ENCODE measurements at places on chromosomes 3 and 15. TPM values are rescaled to one million over a fixed set of nuclear protein-coding genes. Genes with fewer than 3 reads are reported as not detected.

LAMB2 gene
- not detected for total RNA-seq

- DNase-seq: no peak
Measured at GRCh38 chr3:54988838-54989630, 61.2 kb upstream of the LRTM1 start.

HYAL1 gene
- not detected for total RNA-seq

CAND2 gene
- total RNA-seq: 1.5 TPM

BCL2A1 gene
- 47.9 TPM for total RNA-seq

DNA sequence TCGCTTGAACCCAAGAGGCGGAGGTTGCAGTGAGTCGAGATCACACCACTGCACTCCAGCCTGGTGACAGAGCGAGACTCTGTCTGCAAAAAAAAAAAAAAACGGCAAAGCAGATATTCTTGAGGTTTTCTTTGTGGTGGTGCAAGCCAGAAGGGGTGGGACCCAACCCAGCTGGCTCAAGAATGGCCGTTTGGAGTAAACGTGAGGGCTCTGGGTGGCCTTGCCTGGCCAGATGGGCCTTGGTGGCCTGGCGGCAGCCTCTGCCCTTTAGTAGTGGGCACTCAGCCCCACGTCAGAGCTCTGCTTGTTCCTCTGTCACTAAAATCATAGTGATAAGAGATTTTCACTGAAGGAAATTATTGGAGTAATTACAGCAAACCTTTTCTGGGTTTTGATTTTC is 50.5 kb downstream of the ATP1B3 start:
- no peak for DNase-seq

POLQ gene
- total RNA-seq: 23.6 TPM

GRCh38 chr3:51670053-51670822 is 814 bp upstream of the TEX264 start:
- DNase-seq: no peak

DNA sequence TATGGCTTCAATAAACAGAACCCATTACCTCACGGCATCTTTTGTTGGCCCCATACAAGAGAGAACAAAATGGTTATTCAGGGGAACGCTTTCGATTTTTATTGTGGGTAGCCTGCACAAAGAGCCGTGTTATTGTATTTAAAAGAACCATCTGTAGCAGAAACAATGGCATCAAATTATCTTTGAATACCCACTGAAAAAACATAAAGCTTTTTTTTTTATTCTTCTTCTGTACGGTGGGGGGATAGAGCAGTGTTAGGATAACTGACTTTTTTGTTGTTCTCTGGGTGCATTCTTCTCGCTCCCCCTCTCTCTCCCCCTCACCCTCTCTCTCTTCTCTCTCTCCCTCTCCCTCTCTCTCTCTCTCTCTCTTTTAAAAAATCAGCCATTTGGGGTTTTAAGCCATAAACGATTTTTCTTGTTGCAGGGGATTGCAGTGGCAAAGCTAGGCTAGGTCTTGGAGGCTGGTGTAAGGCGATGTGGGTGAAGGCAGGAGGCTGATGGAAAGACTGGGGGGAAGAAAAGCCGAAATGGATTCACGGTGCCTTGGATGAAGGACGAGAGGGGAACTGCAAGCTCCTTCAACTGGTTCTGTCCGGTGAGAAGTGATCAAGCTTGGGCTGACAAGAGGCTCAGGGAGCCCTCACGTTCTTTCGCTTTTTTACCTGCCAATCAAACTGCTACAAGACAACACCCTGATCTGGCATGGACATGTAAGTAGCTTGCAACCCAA is 12.4 kb upstream of the SOX2 start:
- DNase-seq: no peak

DNA sequence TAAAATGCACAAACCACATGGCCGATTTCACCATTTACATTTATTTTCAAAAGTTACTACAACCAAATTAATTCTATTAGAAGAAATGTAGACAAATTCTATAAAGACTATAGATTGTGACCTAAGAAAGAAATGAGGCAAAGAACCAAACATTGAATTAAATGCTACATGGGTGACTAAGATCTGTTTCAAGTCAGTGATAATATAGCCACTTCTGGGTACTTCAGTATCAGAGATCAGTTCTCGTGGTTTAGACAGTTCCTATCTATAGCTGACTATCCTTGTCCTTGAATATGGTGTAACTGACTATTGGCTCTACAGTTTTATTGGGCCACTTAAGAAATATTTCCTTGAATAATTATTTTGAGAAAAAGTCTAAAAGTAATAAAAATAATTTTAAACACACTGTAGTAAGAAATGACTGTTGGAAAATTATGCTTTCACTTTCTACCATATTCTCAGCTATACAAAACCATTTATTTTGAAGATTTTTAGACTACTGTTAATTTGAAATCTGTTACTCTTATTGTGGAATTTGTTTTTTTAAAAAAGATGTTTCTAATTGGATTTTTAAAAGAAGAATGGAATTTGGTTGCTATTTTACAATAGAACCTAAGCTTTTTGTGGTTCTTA is 14.1 kb downstream of the KCNMB3 start:
- no peak for DNase-seq

GRCh38 chr15:75723847-75724660 is 11.4 kb upstream of the CSPG4 start:
- peak; percentile 63 for DNase-seq

SUSD5 gene
- not detected for total RNA-seq

- no peak for DNase-seq
Measured at GRCh38 chr3:52084954-52085680, 28.7 kb upstream of the DUSP7 start.

DNA sequence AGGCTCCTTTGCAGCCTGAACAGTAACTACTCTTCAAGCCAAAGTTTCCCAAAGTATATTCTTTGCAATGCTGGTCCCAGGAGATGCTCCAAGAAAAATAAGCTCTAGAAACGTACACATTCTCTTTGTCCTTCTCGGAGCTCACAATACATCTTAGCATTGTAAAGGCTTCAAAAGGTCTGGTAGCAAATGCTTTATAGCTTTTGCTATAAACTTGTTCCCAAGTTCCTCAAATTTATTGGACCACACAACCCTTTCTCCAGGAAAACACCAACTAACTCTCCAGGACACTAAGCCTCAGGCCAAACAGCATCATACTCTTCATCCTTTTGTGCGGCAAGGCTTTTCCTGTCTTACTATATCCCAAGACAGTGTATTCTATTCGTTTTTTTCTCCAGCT is 455.6 kb upstream of the PROK2 start:
- DNase-seq: no peak

GXYLT2 gene
- 0.11 TPM for total RNA-seq

- DNase-seq: no peak
Measured at GRCh38 chr3:44412365-44412764, 65.1 kb downstream of the ZNF445 start.

DNA sequence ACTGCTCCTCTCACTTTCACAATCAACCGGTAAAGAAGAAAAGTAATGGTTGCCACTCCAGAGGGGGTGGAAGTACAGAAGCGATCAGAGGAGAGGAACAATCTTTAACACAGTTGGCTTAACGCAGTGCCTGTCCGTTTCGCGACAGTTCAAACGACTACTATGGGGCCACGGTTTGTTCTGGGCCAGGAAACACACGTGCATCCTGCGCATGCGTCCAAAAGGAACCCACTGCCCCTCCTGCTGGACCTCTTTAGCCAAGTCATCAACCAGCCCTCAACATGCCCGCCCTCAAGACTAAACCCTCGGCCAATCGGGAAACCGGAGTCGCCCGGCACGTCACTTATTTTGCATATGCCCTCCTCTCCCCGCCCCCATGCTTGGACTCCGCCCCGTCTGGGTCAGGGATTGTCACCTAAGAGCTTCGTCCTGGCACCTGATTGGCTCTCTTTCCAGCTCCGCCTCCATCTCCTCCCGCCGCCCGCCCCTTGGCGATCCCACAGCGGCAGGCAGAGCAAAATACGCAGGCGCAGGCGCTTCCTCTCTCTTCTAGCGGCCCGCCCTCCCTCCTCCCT is 345 bp upstream of the CDV3 start:
- peak; percentile 100 for DNase-seq

DNA sequence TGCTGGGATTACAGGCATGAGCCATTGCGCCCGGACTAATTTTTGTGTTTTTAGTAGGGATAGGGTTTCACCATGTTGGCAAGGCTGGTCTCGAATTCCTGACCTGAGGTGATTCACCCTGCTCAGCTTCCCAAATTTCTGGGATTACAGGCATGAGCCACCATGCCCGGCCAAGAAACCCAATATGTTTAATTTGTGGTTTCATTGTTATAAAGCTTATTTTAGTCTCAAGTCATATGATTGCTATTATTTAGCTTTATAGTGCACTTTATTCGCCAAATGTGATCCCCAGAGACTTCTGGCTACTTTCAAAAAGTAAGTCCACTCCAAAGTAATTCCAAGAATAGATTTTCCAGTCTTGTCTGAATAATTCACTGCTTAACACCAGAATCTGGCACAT is 19.3 kb upstream of the SLC4A7 start:
- DNase-seq: no peak

GOLGA8H gene
- 0.31 TPM for total RNA-seq

GRCh38 chr15:90322538-90322937 is 29.5 kb upstream of the ZNF774 start:
- no peak for DNase-seq

DNA sequence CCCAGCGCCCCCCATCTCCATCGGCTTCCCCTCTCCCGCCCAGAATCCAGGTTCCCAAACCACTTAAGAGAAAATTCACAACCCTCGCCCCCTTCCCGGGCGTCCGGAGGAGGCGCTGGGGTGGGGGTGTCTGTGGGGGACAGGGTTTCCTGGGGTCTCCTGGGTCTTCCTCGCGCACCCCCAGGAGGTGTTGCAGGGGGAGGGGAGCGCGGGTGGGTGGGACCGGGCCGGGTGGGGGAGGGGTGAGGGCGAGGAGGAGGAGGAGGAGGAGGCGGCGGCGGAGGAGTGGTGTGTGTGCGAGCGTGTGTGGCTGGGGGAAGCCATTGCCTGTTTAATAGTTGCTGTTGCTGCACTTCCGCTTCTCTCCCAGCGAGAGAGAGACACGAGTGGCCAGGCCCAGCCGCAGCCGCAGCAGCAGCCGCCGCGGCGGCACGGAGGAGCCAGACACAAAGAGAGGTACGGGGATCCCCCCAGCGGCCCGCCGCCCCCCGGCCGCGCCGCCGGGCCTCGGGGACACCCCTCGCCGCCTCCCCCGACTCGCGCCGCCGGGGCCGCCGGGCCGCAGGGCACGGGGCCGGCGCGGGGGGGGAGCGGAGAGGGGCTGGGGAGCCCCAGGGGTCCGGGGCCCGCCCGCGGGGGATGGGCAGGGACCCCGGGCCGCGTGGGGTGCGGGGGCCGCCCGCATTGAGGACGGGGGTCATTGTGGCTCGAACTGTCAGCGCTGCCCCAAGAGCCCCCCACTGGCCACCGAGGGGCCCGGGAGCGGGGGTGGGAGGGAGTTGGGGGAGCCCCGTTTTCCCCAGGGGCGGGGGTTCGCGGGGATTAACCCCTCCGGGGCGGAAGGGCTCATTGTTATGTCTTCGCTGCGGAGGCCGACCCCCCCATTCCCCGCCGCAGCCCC is at the start of gene UBE2E1:
UBE2E1 (plus strand) TSS at position 323 of the 901 bp plus-strand sequence. CDS start 1,315 bp downstream, outside the sequence.
- peak; percentile 76 for DNase-seq

DNA sequence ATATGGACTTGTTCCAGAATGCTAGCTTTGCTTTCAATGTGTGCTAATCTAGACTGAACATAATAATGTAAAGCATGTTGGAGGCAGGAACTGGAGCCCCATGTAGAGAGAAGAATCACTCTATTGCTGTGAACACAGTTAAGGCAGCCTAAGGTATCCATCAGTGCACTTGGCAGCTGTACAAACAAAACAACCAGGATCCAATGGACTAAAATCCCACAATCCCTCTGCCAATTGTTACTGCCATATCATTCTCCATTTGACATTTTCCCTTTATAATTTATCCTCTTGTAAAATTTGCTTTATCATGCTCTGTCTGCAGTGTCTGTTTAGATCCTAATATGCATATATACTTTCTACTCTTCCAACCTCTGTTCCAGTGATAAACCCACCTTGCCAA is 756.8 kb upstream of the LMCD1 start:
- DNase-seq: no peak

C3orf38 gene
- total RNA-seq: 19.0 TPM

PATL2 gene
- 16.1 TPM for total RNA-seq

GRCh38 chr3:54193093-54193492 is 70.7 kb downstream of the CACNA2D3 start:
- DNase-seq: no peak

- no peak for DNase-seq
Measured at GRCh38 chr3:125382298-125382697, 7.2 kb upstream of the ZNF148 start.

FILIP1L gene
- total RNA-seq: 0.13 TPM

DNA sequence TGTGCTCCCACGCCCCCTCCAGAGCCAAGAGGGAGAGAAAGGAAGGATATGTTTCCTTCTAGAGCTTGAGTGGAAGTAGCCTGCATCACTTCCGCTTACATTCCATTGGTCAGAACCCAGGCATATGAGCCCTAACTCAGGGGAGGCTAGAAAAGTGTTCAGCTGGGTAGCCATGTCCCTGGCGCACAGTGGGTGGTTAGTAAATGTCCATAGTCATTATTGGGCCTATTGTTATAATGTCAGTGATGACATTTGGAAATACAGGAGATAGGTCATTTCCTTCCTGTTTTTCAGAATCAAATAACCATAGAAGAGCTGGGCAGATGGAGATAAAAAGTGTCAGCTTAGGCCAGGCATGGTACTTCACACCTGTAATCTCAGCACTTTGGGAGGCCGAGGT is 27.3 kb downstream of the CD276 start:
- no peak for DNase-seq

RARRES1 gene
- total RNA-seq: not detected

CCDC174 gene
- 14.2 TPM for total RNA-seq

DNA sequence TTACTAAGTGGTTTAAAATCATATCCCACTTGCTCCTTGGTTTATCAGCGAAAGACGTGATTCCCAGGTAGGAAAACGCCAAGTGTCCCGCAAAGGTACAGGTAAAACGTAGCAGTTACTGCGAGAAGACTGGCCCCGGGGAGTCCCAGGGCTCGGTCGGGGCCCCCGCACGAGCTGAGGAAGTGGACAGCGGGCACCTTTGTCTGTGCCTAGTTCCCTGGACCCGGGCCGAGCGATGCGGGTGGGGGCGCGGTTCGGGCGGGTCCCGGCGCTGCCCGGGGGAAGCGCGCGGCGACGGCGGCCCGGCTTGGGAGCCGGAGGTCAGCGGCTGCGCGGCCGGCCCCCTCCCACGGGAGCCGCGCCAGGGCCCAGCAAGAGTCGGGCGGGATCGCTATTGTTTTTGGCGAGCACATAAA is 864 bp upstream of the NEO1 start:
- no peak for DNase-seq

DNA sequence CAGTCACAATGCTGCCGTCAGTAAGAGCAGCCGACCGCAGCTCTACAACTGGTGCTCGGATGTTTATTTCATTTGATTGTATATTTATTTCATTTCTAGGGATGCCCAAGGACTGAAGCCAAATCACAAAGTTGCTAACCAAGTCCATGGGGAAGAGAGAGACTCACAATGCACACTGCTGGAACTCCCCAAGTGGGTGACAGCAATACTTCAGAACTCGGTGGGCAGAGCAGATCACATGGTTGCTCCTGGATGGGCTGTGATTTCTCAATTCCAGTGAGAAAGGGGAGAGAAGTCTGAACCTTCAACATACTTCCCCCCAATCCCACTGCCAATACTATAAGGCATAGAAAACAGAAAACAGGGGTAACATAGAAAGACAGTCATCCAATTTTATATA is 265.8 kb upstream of the WNT5A start:
- no peak for DNase-seq

All from activated CD8-positive, alpha-beta T cell treated with anti-CD3 and anti-CD28 coated beads for 36 hours (primary cell).